ENCODE measurements at places on chromosomes 12 and 14.

DNA sequence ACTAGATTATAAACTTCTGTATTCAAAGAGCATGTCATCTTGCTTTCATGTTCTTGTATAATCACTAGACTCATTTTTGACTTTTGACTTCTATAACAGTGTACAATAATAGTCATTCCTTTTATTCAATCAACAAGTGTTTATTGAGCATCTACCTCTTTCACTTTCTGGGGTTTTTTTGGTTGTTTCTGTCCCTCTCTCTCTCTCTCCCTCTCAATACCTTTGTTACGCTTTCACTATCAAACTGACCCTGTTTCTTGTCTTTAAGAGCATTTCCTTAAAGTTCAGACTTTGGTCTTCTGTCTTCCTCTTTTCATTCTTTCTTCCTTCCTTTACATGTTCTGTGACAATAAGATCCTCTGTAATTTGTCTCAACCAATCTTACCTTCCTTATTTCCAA lies 49.5 kb downstream of the GPR137C start:
- DNase-seq, result no peak

DNA sequence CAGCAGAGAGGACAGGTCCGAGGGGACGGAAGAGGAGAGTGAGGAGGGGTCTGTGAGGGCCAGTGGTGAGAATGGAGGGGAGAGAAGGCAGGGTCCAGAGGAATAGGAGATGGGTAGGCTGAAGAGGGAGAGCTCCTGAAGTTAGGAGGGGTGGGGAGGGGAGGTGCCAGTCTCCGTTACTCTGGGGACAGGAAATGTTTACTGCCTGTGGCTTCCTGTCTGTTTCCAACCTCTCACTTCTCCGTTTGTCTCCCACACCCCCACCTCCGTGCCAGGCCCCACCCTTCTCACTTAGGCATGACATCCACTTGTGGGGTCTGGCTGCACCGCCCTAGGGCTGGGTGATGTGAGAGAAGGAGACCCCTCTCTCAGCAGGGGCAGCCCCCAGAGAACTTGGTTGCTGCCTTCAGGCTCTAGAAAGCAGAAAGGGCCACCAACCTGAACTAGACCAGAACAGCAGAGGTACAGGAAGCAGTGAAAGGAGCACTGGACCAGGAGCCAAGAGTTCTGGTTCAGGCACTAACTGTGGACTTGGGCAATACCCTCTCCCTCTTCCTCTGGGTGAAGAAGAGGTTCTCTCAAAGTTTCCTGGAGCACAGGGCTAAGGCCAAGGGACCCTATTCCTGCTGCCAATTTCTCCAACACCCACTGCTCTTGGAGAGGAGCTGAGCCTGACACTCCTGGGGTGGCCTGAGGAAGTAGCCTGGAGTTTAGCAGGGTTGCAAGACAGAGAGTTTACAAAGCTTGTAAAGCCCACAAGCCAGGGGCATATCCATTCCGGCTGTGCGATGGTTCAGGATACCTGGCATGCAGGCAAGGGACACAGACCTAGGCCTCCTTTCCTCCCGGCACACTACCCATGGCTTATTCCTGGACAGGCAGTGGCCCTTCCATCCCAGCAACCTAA lies 5.5 kb downstream of the ITGA5 start:
- peak; percentile 81 for DNase-seq

DNA sequence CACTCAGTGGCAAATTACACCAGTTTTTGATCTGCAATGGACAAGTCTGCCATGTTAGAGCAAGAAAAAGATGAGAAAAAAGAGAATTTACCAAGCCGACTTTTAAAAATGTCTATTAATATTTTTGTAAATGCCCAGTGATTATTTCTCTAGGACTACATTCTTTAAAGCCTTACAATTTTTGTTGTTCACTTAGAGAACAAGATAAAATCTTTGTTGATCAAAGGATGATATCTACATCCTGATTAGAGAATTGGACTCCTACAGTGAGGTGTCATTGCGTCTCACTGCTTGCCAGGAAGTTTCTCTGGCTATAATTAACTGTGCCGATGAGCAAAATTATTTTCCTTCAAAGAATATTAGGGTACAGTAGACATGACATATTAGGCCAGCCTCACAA lies 1.7 kb upstream of the CFAP54 start:
- no peak for DNase-seq

DNA sequence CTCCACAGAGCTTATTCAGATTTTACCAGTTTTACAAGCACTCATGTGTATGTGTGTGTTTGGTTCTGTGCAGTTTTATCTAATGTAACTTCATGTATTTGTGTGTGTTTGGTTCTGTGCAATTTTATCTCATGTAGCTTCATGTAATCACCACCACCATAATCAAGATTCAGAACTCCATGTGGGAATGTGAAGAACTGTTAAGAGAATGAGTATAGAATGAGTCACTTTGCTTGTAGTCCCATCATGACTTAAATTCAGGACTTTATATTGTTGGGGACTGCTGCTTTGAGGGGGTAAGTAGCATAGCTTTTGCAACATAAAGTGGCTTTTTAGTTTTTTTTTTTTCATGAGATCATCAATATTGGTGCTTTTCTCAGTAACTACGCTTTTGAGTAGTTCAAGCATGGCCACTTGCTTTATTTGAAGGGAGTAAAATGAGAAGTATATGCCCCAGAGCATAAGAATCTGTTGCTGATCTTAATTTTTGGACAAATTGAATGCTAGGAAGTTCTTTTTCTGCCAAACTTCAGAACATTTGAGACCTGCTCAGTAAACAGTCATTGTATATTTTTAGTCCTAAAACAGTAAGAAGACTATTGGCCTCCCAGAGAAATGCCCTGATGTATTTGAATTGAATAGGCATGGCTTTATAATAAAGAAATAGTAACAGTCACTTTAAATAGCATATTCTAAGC lies 28.8 kb downstream of the PROX2 start:
- no peak for DNase-seq

- no peak for DNase-seq
Measured at GRCh38 chr14:37584211-37585100, 10.6 kb downstream of the FOXA1 start.

DNA sequence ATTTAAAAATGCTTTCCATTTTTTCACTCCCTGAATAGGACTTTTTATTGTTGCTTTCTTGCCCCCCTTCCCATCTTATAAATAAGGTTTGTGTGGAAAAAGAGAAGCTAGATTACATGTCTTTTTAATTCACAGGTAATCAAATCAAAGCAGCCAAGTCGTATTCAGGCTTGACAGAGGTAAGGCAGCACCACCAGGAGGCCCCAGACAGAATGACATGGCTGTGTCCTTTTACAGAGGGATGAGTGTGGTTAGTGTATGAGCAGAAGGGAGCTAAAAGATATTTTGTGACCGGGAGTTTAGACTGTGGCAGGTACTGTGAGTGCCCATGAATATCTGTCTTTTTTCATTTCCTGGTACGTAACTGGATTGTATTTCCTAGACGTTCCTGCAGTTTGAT lies 596.1 kb downstream of the ETNK1 start:
- no peak for DNase-seq
